ENCODE measurements at places on chromosomes 7 and 10.

- no peak for DNase-seq
Observed at GRCh38 chr7:76220185-76221057, 18.7 kb downstream of the SRRM3 start.

DNA sequence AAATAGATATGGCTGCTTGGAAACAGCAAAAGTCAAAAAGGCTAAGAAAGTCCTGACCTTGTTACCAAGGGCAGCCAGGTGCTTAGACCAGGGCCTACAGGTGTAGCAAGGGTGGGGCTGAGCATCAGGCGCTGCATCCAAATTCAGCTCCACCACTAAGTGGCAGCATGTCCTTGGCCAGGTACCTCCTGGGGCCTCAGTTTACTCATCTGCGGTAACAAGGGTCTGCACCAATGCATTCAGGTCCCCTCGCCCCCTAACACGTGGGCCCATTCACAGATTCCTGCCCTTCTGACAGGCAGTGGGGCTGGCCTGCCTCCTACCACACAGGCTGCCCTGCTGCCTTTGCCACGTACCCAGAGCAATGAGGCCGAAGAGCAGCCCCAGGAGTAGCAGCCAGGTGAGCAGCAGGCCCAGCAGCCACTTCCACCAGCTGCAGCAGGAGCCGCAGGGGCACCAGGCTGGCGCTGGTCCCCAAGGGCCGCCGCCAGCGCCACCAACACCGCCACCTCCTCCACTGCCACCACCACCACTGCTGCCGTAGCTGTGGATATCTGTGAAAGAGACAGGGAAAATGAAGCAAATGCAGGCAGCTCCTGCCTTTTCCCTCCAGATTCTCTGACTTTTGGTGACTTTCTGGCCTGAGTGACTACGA is 28.9 kb downstream of the COL17A1 start:
- DNase-seq, result no peak

DNA sequence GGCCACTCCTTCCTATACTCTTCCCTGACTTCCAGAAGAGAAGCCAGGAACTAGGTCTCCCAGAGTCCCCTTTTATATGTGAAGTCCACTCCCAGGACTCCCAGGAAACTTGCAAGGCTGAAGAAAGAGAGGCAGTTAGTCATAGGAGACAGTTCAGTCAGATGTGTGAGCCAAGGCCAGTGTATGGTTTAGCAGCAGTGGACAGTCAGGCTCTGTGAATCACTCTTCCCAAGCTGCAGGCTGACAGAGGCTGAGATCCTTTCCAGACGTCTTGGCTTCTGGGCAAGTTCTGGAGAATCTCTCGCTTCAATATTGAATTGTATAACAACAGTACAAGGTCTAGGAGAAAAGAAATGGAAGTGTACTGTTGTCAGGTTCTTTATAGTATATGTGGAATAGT is 26.9 kb downstream of the BLVRA start:
- no peak for DNase-seq

- DNase-seq, result no peak
Observed at GRCh38 chr7:105202616-105203015, 186.1 kb downstream of the SRPK2 start.

- DNase-seq, result peak; percentile 81
Observed at GRCh38 chr10:133261726-133262325, 14.8 kb downstream of the ADAM8 start.

DNA sequence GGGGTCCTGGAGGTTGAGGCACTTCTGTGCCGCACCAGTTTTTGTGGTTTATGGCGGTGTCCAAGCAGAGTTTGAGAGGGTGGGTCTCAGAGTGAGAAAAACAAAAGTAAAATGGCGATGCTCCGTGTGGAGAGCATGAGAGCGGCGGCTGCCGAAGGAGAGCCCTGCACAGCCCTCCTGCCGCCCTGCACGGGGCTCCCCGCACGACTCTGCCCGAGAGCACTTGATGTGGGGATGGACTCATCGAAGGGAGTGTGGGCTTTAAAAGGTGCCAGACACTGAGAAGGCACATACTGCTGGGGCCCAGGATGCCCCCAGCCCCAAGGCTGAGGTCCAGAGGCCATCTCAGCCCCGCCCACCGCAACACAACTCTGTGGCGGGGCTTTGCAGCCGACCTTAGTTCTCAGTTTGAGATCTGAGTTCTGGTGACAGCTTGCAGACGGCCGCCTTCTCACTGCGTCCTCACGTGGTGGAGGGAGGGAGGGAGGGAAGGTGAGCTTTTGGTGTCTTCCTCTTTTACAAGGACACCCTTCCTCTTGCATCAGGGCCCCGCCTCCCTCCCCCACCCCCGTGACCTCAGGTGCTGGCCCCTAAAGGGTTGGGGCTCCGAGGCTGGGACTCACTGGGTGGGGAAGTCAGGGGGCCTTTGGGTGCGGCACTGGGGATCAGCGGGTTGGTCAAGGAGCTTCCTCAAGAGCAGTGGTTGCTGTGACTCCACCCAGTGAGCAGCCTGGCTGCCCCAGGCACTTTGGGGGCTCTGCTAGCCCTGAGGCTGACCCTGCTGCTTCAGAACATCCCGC is 69.1 kb downstream of the NKX6-2 start:
- DNase-seq, result no peak

GRCh38 chr7:117205873-117206272 is 117.0 kb downstream of the WNT2 start:
- no peak for DNase-seq
